ENCODE measurements at places on chromosomes 13 and 19. TPM values are rescaled to one million over a fixed set of nuclear protein-coding genes. Genes with fewer than 3 reads are reported as not detected.

GPR4 gene
- 0.31 TPM for total RNA-seq

PODNL1 gene
- total RNA-seq = 1.5 TPM

CEACAM20 gene
- total RNA-seq = not detected

SPC24 gene
- total RNA-seq = 12.3 TPM

PNMA8B gene
- total RNA-seq = 2.6 TPM

CERS1 gene
- 7.7 TPM for total RNA-seq

TGFB1 gene
- 12.2 TPM for total RNA-seq

ZNF841 gene
- total RNA-seq = 26.3 TPM

TMEM255B gene
- 2.7 TPM for total RNA-seq

ZNF439 gene
- total RNA-seq = 8.1 TPM

ZNF112 gene
- total RNA-seq = 12.0 TPM

CDKN2D gene
- 13.1 TPM for total RNA-seq

LAIR1 gene
- total RNA-seq = 8.8 TPM

LDLR gene
- total RNA-seq = 43.1 TPM

TLE5 gene
- 169 TPM for total RNA-seq

SOX1 gene
- not detected for total RNA-seq

LAIR2 gene
- total RNA-seq = not detected

C19orf33 gene
- 16.6 TPM for total RNA-seq

LPAR2 gene
- 3.3 TPM for total RNA-seq

SPACA6 gene
- 6.9 TPM for total RNA-seq

ZNF793 gene
- total RNA-seq = 8.7 TPM

EDNRB gene
- total RNA-seq = 39.4 TPM

ZNF681 gene
- 4.7 TPM for total RNA-seq

SHISA7 gene
- total RNA-seq = not detected

LRRC25 gene
- total RNA-seq = 1.8 TPM

NLRP11 gene
- not detected for total RNA-seq

KLK13 gene
- total RNA-seq = 4.8 TPM

SLC15A1 gene
- total RNA-seq = not detected

OR7D2 gene
- total RNA-seq = not detected

TMEM145 gene
- total RNA-seq = not detected

CYP2A6 gene
- not detected for total RNA-seq

LILRB4 gene
- 0.51 TPM for total RNA-seq

Data from tongue (tissue), 3 donors.